ENCODE measurements at places on chromosomes 12 and 14.

- DNase-seq = no peak
These were observed 12.3 kb upstream of the RPS6KL1 start for GRCh38 chr14:74935360-74935680.

- DNase-seq = no peak
These were observed 107.1 kb downstream of the SLC6A15 start for GRCh38 chr12:84805474-84805858.

DNA sequence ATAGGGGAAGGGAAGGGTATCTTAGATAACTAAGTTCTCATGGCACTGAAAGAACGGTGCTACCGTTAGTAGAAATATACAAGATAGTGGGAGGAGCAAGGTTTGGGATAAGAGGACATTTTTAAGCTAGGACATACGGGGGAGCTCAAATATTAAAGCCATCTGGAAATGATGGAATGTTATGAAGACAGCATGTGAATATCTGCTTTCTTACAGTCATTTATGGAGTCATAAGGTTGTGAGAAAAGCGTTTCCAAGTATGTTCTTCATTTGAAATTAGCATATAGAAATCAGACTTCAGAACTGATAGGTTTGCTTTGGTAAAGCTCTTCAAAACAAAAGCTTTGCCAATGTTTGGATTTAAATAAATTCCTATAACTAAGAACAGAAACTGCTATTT, 62.3 kb downstream of the OTOGL start:
- DNase-seq = no peak

- no peak for DNase-seq
These were observed 5.1 kb downstream of the BCL7A start for GRCh38 chr12:122026706-122027333.

DNA sequence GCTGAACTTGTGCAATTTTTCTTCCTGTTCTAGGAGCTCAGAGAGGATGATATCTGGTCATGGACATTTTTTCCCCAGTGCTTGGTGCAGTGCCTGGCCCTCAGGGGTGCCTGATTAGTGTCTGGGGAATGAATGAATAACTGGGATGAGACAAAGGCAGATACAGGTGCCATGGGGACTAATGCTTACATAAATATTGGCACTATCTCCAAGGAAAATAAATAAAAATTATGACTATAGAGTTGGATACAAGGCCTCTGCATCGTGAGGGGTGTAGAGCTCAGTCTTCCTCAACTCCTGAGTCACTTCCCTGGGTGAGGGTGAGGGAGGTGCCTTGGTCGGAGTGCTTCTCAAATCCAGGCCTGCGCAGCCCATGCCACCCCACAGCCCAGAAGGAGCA, 188.6 kb downstream of the KCNA5 start:
- DNase-seq = no peak

DNA sequence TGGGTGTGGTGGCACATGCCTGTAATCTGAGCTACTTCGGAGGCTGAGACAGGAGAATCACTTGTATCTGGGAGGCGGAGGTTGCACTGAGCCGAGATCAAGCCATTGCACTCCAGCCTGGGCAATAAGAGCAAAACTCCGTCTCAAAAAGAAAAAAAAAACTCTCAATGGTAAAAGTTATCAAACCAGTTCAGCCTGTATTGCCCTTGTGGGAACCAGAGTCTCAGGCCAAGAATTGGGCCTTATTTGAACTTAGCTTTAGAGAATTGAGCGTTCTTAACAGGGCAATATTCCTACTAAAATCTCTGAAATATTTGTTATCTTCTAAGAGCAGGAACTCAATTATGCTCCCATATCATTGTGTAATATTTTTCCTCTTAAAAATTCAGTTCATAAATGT, 7.7 kb upstream of the MDM2 start:
- DNase-seq = no peak
